Left kidney (tissue), 8 donors: ENCODE measurements at places on chromosomes 2 and 18.

GRCh38 chr2:189214484-189214883, 34.9 kb upstream of the COL5A2 start:
- DNase-seq: no peak

GRCh38 chr18:72171596-72171995, 372.5 kb downstream of the CBLN2 start:
- DNase-seq: no peak

DNA sequence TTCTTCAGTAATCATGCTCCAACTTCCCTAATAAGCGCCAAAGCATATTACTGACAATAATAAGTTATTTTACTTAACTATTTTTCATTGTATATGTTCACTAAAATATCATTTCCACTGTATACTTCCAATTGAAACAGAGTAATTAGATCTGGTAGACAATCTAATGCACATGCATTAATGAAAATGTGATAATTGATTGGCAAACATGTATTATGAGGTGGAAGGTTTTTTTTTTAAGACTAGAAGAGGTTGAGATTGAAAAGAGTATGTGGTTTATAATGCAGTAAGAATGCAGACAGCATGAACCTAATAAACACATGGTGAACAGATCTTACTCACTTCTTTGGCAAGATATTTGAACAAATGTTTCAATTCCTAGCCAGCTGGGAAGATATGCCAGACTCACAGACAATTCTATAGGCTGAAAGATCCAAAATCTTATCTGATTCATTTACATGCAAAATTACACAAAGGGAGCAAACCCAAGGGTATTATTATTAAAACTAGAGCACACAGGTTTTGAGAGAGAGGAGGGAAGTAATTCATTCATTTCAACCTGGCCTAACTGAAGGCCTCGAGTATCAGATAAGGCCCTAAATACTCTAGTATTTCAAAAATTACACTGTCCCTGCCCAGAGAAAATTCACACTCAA, 2.8 kb downstream of the NCKAP1 start:
- DNase-seq: no peak

DNA sequence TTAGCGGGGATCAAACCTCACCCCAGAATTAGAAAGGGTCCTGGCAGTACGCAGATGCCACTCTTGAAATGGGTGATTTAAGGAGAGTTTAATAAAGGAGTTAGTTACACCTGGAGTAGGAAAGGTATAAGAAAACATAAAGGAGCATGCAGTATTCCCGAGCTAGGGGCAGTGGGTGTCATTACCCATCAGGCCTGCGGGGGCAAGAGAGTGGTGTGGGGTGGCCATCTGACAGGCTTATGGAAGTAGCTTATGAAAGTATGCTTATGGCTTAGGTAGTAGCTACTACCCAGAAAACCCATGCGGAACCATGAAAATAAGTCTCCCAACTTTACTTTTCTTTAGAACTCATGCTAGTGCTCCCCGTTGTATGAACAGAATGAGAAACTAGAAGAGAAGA, 568.9 kb upstream of the ACVR2A start:
- no peak for DNase-seq

DNA sequence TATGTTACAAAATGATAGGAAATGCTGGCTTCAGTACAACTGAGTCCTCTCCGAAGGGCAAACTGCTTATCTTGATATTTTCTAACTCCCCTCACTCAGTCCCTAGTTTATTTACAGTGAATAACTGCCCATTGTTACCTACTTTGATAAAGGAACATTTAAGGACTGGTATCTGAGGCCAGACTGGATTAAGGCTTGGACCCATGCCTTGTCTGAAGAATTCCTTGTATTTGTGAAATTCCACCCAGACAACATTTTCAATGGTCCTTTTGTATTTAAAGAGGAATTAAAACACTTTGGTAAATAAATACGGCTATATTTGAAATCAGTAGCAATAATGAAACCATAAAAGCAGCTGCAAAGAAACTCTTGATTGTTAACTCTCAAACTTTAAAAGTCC, 58.3 kb downstream of the PELI1 start:
- DNase-seq: no peak

DNA sequence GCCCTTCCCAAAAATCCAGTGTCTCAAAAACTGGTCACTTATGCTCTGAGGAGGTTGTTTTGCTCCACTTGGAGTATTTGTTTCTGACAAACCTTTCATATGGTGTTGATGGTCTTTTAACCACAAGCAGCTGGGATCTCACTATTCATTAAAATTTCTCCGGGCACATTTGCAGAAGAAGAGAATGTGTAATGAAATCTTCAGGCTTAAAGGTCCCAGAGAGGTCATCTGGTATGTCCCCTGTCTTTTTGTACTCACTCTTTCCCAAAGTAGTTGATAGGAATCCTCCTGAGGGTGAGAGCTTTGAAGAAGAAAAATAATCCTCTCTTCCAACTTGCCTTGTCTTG, 430.8 kb downstream of the SETBP1 start:
- DNase-seq: no peak

GRCh38 chr18:38981389-38981788, 1415.8 kb upstream of the CELF4 start:
- DNase-seq: no peak

GRCh38 chr2:8137801-8138200, 544.1 kb upstream of the ID2 start:
- no peak for DNase-seq

DNA sequence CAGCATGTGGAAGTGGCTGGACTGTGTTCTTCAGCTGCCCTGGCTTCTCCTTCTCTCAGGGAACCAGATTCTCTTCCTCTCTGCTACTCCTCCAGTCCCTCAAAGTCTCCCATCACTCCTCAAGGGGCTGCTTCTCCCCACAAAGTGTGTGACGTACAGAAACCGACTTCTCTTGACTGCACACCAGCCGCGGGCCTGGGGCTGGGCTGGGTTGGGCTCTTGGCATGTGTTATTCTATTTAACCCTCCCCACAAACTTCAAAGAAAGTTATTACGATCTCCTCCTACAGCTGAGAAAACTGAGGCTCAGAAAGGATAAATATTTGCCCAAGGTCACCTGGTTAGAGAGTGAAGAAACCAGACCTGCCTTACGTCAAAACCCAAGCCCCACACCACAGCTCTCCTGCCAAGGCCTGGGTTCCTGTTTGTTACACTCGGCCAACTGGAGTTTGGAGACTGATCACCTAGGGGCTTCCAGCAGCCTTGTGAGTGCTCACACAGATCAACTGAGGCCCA, 269.0 kb downstream of the TFCP2L1 start:
- no peak for DNase-seq

- no peak for DNase-seq
Measured at GRCh38 chr2:38722271-38723061, 28.7 kb downstream of the SRSF7 start.

GRCh38 chr18:56921896-56922480, 224.9 kb upstream of the BOD1L2 start:
- DNase-seq: no peak

- DNase-seq: no peak
Measured at GRCh38 chr2:162245781-162246180, 2.5 kb upstream of the FAP start.

- no peak for DNase-seq
Measured at GRCh38 chr18:57343833-57344232, 8.5 kb upstream of the ST8SIA3 start.

DNA sequence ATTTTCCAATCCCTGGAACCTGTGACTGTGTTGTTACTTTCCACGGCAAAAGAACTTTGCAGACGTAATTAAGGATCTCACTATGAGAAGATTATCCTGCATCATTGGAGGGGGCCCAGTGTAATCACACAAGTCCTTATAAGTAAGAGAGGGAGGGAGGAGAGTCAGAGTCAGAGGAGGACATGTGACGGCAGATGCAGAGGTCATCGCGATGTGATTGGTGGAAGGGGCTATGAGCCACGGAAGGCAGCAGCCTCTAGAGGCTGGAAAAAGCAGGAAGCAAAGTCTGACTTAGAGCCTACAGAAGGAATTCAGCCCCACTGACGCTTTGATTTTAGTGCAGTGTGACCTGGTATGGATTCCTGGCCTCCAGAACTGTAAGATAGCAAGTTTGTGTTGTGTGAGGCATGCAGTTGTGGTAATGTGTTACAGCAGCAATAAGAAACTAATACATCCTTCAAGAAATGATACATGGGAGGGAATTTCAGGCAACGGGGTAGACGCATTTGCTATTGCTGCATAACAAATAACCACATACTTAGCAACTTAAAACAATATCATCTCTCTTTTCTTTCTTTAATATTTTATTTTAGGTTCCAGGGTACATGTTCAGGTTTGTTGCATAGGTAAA, 112.7 kb upstream of the SERPINE2 start:
- no peak for DNase-seq

DNA sequence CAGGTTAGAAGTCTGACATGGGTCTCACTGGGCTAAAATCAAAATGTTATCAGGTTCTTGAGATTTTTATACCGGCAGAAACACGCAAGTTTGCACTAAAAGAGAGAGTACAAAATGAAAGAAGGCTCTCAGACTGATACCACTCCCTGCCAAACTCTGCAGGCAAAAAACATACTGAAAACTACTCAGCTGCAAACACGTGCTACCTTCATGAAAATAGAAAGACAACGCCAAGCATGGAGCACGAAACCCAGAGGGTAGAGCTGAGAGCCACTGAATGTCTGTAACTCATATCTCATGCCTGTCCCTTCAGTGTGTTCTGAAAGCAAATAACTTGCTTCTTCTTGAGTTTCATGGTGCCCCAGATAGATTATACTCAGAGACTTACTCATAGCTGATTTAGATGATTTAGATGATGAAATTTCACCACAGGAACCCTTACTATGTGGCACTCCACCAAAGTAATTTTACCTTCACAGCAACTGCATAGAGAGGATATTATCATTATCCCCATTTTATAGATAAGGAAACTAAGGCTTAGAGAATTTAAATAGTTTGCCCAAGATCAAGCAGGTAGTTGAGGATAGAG, 313.0 kb upstream of the SLC39A10 start:
- no peak for DNase-seq

- no peak for DNase-seq
Measured at GRCh38 chr18:13423352-13423751, 204.8 kb downstream of the LDLRAD4 start.

DNA sequence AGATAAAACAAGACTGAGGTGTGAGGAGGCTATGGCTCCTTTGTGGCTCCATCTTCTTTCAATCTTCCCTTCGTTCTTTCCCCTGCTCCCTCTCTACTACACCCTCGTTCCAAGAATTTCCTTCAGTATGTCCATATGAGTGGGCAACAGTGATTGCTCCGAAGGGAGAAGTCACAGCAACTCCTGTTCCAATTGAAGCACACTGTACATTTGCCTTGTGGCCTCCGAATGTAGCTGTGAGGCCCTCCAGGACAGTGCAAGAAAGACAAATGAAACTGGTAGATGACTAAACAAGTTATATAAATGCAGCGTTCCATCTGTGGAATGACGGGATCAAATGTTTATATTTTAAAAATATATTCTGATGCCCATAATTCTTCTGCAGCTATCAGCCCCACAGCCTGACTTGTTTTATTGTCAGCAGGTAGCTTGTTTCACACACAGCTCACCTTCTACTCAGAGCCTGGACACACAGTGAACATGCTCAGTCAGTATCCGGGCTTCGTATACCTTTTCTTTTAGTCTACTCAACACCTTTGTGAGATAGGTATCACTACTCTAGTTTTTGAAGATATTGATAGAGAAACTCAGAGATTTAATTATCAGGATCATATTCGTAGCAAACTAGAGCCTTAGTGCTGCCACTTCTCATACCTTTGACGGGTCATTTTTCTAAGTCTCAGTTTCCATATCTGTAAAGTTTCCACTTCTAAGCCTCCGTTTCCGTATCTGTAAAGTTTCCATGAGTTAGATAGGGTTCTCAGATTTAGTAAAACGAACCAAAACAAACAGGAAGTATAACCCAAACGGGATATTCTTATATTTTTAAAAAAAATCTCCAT, 216.7 kb upstream of the STON1 start:
- DNase-seq: no peak

- DNase-seq: no peak
Measured at GRCh38 chr2:135299165-135299564, 231.9 kb downstream of the ZRANB3 start.

DNA sequence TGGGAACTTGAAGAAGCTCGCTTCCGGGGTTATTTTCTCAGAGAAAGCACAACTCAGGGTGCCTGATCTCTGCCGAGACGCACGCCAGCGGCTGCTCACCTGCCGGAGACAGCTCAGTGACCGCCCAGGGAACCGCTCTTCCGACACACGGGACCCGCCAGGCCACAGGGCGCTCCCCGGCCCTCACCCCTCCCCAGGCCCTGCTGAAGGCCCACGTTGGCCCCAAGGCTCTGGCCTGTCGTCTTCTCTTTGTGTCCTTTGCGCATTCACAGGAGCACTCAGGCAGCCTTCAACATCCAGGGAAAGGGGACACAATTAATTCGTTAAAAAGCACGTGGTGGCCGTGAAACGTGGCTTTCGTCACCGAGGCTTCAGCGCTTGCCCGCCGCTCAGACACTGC, 276.3 kb upstream of the SALL3 start:
- no peak for DNase-seq
